ENCODE measurements at places on chromosomes 7 and 10.

GRCh38 chr10:73653701-73654100 lies 2.1 kb downstream of the SYNPO2L start:
- no peak for DNase-seq

GRCh38 chr10:6269953-6270867 lies 67.5 kb downstream of the PFKFB3 start:
- peak; percentile 41 for DNase-seq

- no peak for DNase-seq
These were observed 187.5 kb upstream of the AGK start for GRCh38 chr7:141363748-141364147.

DNA sequence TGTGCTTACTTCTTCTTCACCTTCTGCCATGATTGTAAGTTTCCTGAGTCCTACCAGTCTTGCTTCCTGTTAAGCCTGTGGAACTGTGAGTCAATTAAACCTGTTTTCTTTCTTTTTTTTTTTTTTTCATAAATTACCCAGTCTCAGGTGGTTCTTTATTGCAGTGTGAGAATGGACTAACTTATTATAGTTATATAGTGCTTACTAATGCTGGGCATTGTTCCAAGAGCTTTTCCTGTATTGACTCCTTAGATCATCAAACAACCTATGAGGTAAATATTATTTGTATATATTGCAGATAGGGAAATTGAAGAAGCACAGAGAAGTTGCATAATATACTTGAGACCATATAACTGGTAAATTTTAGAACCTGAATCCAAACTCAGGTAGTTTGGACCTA lies 98.1 kb downstream of the MBL2 start:
- no peak for DNase-seq

DNA sequence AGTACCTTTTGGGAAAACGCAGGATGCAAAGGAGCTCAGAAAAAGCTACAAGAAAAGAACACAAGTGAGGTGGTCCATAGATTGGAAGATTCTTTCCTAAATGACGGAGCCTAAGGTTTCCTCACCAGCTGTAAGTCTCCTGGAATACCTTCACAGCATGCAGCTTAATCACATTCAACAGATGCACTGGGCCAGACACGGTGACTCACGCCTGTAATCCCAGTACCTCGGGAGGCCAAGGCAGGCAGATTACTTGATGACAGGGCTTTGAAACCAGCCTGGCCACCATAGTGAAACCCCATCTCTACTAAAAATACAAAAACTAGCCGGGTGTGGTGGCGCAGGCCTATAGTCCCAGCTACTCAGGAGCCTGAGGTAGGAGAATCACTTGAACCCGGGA lies 228.7 kb downstream of the FRMD4A start:
- DNase-seq: no peak

GRCh38 chr10:128432423-128432822 lies 306.2 kb upstream of the MKI67 start:
- no peak for DNase-seq

GRCh38 chr7:94206295-94206694 lies 188.4 kb upstream of the COL1A2 start:
- DNase-seq: no peak

DNA sequence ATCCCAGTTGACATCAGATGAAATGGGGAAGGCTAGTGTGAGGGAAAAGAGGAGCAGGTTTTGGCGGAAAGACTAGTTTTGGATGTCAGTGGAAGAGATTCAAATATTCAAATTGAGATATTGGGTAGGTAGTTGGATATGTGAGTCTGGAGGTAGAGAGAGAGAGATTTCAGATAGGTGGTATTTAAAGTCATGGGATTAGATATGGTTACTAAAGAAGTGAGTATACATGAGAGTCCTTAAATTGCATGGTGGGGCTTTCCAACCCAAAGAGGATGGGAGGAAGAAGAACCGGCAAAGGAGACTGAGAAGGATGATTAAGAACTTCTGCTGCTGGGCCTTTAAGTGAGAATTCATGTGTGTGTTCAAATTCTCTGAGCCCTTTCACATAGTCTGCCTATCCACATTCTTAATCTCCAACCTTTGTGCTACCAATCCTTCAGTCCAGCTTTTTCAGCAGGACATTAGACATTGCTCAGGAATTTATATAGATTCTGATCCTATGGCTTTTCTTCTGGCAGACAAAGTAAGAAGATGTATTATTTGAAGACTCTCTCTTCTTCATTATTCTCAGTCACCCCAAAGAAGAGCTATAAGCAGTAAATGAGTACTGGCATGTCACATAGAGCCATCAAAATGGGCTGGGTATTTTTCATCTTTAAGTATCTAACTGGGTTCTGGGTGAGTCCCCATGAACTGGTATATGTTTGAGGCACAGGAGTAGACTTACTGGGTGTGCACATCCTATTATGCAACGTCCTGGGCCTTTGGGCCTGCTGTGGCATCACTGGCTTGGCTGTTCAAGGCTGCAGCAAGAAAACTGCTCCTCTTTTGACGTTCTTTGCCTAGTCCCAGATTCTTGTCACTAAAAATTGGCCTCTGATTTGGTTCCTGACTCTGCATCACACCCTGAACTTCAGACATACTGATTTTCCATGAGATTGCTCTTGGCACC lies 33.6 kb downstream of the ST7 start:
- DNase-seq: no peak

DNA sequence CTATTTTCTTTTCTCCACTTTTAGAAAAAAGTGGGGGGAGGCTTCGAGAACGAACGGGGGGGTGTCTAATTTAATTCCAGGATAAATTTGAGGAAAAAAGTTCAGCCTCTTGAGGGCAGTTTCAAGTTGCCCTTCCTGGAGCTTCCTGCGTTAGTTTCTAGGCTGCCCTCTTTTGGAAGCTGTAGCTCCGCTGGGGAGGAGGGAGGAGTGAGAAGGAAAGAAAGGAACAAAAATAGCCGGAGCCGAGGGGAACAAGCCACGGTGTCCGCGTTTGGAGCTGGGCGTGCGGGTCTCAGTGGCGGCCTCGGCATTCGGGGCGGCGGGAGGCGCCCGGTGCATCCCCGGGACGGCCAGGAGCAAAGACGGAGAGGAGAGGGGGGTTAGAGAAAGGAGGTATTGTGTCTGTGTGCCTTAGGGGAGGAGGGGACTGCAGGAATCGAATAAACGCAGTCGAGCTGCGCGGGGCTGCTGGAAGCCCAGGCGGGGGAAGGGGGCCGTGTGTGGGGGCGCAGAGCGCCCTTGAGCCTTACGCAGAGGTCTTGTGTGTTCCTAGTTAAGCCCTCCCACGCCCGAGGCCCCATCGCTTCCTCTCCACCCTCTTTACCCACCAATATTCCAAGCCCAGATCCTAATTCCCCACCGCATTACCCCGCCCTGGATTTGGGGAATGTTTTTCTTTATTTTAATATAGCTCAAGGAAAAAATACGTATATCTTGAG lies 2.0 kb upstream of the TNRC18 start:
- peak; percentile 64 for DNase-seq

DNA sequence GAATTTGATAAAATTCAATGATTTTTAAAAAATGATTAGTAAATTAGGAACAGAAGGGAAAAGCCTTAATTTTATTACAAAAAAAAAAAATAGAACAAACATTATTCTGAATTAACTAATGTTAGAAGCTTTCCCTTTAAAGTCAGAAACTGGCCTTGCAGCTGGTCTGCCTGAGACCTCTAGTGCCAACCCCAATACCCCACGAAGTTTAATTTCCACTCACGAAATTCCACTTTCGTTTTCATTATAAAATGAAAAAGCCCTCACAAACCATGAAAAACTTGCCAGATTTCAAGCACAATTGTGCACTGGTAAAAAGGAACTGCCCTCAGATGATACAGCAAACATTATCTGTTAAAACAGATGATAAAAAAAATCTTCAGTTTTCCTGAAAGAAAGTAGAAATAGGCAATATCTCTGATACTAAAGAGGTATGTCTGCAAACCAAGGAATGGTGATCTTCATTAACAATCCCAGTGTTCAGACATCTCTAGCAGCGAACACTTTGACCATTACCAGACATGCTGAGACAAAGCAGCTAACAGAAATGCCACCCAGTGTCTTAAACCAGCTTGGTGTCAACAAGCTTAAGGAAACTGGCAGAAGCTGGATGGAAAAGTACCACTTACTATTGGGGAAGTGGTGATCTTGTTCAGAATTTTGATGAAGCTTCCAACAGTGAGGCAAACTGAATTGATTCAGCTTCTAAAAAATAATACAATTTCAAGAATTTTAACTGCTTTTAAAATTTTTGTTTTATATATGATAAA lies 80.2 kb downstream of the PALS2 start:
- peak; percentile 13 for DNase-seq

GRCh38 chr7:36305648-36306047 lies 84.0 kb upstream of the ANLN start:
- DNase-seq: no peak

DNA sequence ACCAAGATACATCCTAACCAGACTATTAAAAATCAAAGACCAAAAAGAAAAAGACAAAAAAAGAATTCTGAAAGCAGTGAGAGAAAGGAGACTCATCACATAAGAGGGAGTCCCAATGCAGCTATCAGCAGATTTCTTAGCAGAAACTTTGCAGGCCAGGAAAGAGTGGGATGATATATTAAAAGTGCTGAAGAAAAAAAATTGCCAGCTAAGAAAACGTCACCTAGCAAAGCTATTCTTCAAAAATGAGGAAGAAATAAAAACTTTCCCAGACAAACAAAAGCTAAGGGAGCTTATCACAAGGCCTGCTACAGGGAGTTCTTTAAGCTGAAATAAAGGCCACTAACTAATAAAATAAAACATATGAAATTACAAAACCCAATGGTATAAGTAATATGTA lies 40.5 kb upstream of the CDK6 start:
- peak; percentile 35 for DNase-seq

DNA sequence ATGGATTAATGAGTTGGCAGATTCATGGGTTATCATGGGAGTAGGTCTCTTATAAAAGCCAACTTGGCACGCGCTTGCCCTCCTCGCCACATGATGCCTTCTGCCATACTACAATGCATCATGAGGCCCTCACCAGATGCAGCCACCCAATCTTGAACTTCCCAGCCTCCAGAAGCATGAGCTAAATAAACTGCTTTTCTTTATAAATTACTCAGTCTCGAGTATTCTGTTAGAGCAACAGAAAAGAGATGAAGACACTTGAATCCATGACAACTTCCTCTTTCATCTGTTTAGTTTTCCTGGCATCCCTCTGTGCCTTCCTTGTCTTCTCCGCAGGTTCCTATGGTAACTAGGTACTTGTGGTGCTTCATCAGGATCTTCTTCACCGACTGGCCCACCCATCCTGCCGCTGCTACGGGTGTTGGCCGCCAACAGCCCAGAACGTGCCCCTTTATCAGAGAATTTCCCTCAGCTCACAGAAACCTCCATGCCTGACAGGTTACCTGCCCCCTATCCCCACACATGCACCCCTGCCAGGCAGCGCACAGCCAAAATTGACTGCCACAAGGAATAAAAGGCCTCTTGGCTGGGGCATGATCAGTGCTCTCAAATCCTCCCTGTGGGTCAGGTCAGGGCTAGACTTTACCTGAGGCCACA lies 28.0 kb upstream of the PPIF start:
- DNase-seq: peak; percentile 52

DNA sequence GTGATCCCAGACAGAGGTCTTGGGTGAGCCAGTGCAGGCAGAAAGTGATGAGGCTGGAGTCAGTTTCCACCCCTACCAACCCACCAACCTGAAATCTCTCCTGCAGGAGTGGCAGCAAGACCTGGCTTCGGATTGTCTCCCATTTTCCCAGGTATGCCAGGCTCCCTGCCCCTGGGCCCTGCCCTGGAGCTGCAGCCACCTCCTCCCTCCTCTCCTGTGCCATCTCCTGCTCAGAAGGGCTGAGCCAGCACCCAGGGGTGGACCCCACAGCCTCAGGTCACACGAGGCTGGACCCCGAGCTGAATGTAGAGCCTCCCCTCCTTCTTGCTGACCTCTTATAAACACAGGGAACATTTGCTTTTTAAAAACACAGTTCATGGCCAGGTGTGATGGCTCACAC lies 17.0 kb upstream of the LIMK1 start:
- DNase-seq: no peak

DNA sequence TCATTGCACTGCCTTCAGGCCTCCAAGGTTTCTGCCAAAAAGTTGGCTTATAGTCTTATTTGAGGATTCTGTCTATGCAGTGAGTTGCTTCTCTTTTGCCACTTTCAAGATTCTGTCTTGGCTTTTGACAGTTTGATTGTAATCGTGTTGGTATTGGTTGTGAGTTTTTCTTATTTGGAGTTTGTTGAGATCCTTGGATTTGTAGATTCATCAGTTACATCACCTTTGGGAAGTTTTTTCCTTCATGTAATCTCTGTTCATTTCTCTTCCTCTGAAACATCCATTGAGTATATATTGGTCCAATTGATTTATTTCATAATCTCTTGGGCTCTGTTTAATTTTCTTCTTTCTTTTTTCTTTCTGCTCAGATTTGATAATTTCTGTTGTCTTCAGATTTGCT lies 59.8 kb downstream of the SEPTIN7 start:
- no peak for DNase-seq

- peak; percentile 41 for DNase-seq
These were observed 325.5 kb upstream of the C7orf33 start for GRCh38 chr7:148264933-148265557.

- no peak for DNase-seq
These were observed 269.3 kb upstream of the TEX47 start for GRCh38 chr7:89064831-89065230.

DNA sequence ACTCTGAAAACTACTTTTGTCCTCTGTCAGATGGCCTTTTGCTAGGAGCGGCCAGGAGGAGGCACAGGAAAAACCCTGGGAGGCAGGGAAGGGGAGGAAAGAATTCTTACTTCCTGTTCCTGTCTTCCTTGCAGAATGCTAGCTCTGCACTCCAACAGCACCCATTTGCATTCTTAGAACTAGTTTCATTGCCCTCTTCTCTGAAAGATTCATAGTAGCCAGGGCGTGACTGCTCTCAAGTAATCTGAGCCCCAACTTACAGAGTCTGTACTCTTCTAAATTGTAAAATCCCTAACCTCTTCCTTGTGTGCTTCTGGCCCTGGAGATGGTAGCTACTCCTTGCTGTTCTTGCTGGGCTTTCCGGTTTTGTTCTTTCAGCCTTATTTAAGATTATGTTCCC lies 75.3 kb upstream of the STEAP1 start:
- DNase-seq: no peak

All from inflammatory macrophage treated with lipopolysaccharide for 4 hours (primary cell).